ENCODE measurements at places on chromosomes 5 and 9. TPM values are rescaled to one million over a fixed set of nuclear protein-coding genes. Genes with fewer than 3 reads are reported as not detected.

TMEM171 gene
- not detected for total RNA-seq

LCN6 gene
- not detected for total RNA-seq

MAN1B1 gene
- 59.4 TPM for total RNA-seq

DNA sequence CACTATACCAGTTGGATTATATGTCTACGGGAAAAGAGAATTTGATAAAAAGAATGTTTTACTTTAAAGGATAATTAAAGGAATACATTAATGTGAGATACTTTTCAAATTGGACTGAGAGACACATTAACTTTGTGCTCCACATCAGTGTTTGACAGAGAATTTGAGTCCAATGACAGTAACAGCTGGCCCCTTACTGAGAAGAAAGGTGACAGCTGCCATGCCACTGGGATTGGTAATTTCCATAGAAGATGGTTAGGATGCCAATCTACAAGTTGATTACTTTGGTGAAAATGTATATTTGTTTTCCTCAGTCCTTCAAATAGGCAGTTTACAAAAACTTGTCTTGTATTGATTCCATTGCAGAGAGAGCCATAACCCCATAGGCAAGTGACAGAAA, 578.4 kb downstream of the SLCO4C1 start:
- no peak for DNase-seq

DNA sequence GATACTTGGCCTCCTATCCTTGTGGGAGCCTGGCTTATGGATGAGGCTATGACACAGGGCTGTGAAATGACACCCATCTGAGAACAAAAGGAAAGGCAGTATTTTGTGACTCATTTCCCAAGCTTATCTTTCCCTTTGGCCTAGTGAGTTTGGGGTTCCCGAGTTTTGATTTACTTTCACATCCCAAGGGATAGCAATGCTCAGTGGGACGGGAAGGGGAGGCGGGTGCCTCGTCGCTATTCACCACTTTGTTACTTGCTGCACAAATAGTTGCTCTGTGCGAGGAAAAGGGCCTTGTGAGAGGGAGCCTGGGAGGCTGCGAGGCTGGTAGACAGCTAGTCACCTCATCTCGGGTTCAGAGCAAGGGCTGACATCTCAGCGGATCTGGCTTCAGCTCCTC, 59.1 kb upstream of the ENTREP1 start:
- DNase-seq = no peak

GRCh38 chr9:115373000-115373709, 255.2 kb upstream of the TNC start:
- DNase-seq = peak; percentile 89

All from cardiac muscle cell (in vitro differentiated cells and primary cell).